Foreskin melanocyte (primary cell): ENCODE measurements at places on chromosomes 3 and 15.

- peak; percentile 19 for DNase-seq
Measured at GRCh38 chr15:74036271-74037170, 42.0 kb downstream of the PML start.

- no peak for DNase-seq
Measured at GRCh38 chr15:51588966-51589365, 33.6 kb downstream of the DMXL2 start.

GRCh38 chr3:172550347-172550943 lies 27.2 kb upstream of the TNFSF10 start:
- no peak for DNase-seq

- peak; percentile 68 for DNase-seq
Measured at GRCh38 chr3:146715170-146715569, 110.0 kb upstream of the PLSCR5 start.

DNA sequence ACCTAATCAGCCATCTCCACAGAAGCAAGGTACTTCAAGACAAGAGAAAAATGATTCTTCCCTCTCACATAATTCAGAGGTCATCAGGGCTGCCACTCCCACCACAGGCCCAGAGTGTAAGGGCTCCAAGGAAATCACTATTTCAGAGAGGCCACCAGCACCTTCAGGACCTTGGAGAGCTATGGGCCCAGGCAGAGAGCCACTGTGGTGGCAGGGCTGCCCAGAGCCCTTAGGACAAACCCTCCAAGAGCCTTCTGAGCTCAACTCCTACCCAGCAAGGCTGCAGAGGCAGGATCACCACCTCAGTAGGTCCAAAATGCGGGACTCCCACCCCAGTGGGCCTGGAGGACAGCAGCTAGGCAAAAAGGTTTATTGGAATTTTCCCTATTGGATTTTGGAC lies 17.9 kb upstream of the FAN1 start:
- DNase-seq, result no peak

- peak; percentile 30 for DNase-seq
Measured at GRCh38 chr3:127588806-127589577, 1.5 kb downstream of the TPRA1 start.

DNA sequence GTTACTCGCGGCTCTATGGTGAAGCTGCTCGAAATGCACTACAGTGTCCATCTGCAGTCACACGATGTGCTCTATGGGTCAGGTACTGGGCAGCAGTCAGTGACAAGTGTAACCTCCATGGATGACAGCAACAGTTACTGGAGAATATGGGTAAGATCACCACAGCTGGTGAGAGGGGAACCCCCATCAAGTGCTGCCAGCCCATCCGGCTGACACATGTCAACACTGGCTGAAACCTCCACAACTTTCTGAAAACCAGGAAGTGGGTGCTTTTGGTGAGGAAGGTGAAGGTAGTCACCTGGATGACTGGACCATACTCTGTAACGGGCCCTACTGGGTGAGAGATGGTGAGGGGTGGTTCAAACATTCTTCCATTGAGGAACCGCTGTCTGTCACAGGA lies 87.4 kb upstream of the C15orf39 start:
- DNase-seq, result no peak

DNA sequence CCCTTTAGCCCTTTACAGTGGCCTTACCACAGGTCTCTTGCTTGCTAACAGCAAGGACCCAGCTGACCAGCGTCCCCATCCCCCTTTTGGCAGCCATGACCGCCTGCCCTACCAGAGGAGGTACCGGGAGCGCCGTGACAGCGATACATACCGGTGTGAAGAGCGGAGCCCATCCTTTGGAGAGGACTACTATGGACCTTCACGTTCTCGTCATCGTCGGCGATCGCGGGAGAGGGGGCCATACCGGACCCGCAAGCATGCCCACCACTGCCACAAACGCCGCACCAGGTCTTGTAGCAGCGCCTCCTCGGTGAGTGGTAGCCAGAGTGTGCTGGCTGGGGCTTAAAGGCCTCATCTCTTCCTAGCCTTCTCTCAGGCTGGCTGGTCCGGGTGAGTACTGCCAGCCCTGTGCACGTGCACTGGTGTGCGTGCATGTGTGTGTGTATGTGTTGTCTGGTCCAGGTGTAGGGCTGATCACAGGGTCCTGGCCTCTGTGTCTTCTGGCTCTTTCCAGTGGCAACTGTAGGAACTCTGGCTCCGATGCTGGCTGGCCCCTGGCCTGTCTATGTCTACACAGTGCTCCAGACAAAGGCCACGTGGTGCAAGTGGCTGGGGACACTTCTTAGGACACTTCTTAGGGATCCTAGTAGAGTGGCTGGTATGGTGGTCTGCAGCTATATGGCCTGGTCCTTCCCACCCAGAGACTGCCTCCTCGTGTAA lies 4.4 kb downstream of the CLK3 start:
- no peak for DNase-seq

DNA sequence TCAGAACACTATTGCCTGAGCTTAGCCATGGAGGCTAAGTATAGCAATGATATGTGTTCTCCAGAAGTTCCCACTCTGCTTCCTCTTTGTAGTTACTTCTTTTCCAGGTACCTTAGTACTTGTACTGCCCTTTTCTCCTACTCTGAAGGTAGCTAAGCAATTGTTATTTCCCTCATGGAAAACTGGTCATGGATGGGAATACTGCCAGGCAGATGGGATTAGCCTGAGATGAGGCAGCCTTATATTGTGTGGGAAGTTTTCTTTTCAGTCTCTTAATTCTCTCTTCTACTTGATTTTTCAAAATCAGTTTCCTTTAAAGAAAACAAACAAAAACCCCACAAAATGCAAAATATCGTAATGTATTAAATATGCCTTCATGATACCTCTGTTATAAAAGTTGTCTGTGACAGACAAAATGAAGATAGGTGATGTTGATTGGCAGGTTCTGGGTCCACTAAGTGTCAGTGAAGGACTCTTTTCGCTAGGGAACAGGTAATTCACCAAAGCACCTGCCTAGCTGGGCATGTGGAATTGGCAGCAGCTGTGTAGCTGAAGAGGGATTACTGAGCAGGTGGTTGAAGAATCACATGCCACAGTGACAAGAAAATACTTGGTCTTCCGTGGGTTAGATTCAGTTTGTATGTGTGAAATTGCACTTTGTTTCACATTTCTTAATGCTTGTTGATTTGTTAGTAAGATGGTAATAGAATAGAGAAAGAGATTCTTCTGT lies 4.1 kb downstream of the ZNF609 start:
- no peak for DNase-seq
